Stimulated activated CD8-positive, alpha-beta memory T cell treated with anti-CD3 and anti-CD28 coated beads, Interleukin-7, amount 100 ng/mL, for 1 hour (primary cell): ENCODE measurements at places on chromosomes 3 and 15.

- no peak for DNase-seq
Observed at GRCh38 chr3:78496501-78496900, 1271.3 kb downstream of the ROBO1 start.

DNA sequence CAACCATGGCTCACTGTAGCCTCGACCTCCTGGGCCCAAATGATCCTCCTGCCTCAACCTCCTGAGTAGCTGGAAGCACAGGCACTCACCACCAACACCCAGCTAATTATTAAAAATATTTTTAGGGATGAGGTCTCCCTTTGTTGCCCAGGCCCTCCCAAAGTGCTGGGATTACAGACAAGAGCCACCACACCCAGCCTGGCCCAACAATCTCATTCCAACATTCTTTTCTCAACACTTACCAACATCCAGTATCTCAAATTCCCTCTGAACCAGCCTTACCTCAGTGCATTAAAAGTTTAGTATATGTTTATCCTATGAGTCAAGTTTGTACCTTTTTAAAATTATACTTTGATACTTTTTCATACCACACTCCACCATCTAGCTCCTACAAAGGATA lies 25.0 kb downstream of the ANXA2 start:
- DNase-seq = no peak

GRCh38 chr15:77066971-77067690 lies 3.8 kb downstream of the TSPAN3 start:
- no peak for DNase-seq

DNA sequence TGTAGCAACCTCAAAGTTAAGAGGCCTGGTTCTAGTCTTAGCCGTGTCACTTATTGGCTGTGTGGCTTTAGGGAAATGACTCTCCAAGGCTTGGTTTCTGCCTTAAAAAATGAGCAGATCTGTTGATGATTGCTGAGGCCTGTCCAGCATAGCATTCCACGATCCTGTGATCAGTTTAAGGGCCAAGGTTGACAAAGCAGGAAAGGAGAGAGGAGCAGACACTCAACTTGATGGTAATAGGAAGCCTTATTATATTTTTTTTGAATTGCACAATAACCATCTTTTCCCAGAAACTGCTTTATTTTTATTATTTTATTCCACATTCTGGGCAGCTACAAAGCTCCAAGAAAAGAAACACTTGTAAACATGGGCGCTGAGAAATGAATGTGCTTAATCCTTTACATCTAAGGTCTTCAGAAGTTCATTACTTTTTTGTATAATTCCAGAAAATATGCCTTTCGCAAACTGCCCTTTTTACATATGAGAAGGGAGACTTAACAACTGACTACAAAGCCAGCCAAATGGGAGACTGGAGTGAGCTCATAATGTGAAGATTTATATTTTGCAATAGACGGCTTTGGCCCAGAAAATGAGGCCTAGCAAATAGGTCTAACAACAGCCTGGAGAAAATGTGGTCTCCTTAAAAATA lies 241.0 kb downstream of the ATP8B4 start:
- no peak for DNase-seq

- DNase-seq = no peak
Observed at GRCh38 chr3:101548527-101549105, 13.1 kb upstream of the TRMT10C start.

GRCh38 chr15:32107477-32108080 lies 77.3 kb downstream of the CHRNA7 start:
- no peak for DNase-seq

DNA sequence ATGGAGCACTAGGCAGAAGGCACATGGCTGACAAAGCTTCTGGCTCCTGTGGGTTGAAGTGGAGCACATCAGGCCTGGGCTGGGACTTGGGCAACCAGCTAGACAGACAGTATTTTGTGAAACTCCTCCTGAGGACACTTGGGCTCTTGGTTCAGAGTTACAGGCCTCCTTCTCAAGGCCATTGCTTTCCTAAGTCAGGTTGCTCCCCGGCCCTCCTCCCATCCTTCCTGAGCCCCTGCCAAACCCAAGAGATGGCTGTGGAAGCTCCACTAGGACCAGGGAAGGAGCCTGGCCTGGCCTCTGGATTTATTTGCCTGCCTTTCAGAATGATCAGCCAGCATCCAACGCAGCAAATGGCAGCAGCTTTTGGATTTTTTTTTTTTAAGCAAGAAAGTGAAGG lies 56.3 kb downstream of the MAGEF1 start:
- DNase-seq = no peak

GRCh38 chr15:58037723-58038301 lies 27.7 kb downstream of the ALDH1A2 start:
- no peak for DNase-seq

DNA sequence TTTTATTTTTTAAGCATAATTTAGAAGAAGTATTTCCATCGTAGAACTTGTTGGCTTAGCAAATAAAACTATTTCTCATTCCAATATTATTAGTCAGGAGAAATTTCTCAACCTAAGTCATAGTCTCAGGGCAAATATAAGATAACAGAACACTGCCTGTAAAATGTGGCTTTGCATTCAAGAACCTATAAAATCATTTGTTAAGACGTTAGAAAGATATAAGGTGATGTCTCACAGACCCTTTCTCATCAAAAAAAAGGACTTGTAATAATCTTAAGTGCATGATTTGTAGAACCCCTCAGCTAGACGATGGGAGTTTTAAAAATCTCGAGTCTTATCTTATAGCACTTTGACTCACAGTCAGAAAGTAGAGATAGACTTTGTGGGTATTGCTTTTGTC lies 314.7 kb upstream of the CFAP20DC start:
- no peak for DNase-seq

- DNase-seq = no peak
Observed at GRCh38 chr3:197001972-197002700, 27.5 kb downstream of the MELTF start.

GRCh38 chr3:81898336-81898735 lies 136.9 kb upstream of the GBE1 start:
- DNase-seq = no peak

GRCh38 chr3:171257251-171258203 lies 202.7 kb downstream of the TNIK start:
- DNase-seq = no peak

DNA sequence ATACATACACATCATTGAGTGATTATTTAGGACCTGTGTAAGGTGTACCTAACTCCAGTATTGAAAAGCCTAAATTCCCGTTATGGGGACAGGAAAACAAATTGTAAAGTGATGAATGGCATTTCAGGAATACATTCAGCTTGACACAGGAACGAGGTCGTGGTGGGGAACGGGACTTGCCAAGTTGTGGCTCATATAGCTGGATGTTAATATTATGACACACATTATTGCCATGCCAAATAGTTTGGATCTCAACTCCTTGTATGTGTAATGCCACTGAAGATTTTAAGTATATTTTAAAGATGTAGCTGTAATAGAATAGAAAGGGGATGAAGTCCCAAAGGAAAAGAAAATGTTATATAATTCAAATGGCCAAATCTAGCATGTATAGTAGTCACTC lies 227.2 kb upstream of the GOLIM4 start:
- DNase-seq = no peak

- no peak for DNase-seq
Observed at GRCh38 chr3:129795186-129796010, 98.1 kb downstream of the TMCC1 start.

DNA sequence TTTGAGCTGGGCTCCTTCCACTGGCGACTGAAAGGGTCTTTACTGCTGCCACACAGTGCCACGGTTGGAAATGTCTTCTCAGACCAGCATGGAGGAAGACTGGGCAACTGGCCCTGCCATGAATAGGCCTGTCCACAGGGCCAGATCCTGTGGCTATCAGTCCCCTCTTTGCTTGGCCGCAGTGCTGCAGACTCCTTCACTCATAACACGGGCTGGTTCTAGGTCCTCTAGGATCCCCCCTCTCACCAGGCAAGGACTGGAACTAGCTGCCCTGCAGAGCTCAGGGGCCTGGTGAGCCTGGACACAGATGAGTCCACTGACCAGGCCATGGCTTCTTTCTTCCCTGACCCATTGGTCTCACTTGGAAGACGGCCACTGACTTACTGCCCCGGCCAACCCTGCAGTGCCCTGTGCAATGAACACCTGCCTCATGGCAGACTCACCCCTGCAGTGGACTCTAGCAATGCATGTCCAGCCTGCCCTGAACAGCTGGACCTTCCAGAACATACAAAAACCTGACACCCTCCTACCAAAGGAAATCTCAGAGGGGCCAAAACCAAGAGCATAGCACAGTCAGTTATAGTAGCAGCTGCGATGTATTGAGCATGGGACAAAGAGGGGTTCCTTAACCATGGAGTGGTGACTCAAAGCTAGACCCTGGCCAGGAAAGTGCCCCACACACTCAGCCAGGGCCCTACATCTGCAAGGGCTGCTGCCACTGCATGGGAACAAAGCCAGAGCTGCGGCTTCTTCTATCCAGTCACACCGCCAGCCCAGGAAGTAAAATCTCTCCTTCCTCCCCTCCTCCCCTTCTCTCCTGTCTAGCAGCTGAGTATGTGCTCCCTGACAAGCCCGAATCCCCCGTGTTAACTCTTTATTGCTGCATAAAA lies 72.1 kb upstream of the ITGA11 start:
- DNase-seq = no peak

GRCh38 chr3:188581365-188581764 lies 427.4 kb downstream of the LPP start:
- DNase-seq = no peak

GRCh38 chr3:142215106-142215505 lies 10.3 kb downstream of the GK5 start:
- DNase-seq = no peak

GRCh38 chr3:10600296-10600714 lies 94.9 kb upstream of the ATP2B2 start:
- no peak for DNase-seq

GRCh38 chr3:128993461-128994172 lies at the start of gene CFAP92:
Gene CFAP92 (minus strand): TSS chr3:128994076. CDS start chr3:128993304, 772 bp downstream.
- peak; percentile 85 for DNase-seq

DNA sequence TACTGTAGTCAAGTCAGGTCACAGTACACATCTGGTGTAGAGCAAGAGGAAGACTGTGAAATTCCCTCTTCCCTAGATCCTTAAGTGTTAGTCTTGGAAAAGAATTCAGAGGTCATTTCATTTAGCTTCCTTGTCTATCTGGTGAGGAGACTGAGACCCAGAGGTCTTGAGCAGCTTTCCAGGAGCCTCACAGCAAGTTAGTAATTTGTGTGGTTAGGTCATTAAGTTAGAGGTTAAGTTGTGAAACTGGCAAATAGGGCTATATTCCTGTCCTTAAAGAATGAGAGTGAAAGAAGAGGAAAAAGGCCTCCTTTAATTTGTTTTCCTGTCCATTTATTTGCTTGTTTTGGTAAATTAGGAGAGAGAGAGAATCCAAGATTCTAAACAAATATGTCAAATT lies 9.0 kb downstream of the PODXL2 start:
- DNase-seq = no peak

GRCh38 chr3:156209631-156210335 lies 89.4 kb downstream of the KCNAB1 start:
- no peak for DNase-seq

DNA sequence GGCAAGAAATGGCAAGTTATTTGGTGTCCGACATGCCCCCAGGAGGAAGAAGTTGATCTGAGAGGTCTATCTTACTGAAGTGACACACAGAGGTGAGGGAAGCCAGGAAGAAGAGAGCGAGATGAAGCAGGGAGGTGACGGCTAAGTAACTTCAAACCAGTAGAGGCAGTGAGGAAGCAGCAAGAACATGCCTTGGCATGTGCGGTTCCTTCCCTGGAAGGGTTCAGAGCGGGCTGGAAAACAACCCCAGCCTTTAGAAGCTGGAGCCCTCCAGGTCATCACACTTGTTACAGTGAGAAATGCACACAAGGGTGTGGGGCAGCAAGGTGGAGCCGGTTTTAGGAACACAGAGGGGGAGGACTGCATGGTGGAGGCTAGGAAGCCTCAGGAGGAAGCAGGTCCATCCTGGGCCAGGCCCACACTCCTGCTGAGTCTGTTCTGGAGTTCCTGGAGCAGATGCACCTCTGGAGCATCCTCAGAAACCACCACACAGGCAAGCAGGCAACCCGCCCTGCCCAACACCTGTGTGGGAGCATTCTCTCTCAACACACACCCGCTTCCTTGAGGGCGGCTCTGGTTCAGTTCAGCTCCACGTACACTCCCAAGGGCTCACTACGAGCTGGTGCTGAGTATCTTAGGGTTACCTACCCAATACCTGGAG lies 47.1 kb downstream of the POC1A start:
- no peak for DNase-seq

GRCh38 chr3:177337541-177338331 lies 140.5 kb upstream of the TBL1XR1 start:
- DNase-seq = no peak

DNA sequence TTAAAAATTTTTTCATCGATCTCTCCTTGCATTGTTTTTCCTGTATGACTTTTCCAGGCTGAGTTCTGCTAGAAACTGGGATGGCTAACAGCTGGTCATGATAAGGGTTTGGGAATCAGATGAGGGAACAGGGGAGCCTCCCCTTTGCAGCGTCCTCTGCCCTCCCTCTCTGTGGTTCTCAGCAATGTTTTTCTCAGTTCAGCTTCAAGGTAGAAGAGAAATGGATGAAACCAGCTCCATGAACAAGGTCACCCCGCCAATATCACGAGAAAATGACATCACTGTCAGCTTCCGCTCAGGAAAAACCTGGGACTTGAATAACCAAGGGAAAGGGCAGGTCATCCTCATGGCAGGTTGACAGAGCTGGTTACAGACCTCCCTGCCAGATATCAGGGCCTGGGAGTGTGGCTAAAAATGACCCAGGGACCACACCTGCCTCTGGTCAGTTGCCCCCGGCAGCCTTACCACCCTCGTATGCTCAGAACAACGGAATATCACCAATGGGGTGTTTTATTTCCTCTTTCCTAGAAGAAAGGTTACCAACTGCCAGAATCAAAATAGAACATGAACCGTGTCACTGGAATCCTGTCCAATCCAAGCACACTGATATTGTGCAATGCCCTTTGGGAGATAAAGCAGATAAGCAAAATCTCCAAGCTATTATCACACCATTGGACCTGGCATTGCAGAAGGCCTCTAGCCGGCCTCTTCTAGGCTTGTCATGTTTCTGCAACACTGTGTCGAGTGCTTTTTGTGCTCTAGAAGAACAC lies 26.1 kb downstream of the LSM3 start:
- DNase-seq = no peak

GRCh38 chr3:126441256-126441880 lies 34.3 kb downstream of the ZXDC start:
- DNase-seq = no peak

- DNase-seq = no peak
Observed at GRCh38 chr3:193872265-193872753, 263.6 kb upstream of the HES1 start.

DNA sequence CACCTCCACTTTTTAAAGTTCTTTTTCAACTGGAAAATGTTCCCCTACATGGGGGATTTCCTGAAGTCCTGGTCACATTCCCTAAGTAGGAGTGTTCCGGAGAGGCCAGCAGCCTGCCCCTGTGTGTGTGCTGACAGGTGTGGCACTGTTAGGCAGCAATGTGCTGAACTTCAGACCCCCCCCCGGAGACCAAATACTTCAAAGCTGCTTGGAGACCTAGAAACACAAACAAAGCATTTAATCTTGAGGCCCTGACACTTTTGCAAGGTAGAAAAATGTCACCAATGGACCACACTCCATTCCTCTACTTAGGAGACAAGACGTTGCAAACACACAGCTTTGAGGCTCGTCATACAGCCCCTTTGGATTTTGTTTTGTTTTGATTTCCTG lies 259.6 kb upstream of the CTNNB1 start:
- no peak for DNase-seq
